NCI-H2107 (cell line): ENCODE measurements at places on chromosomes 4 and X.

GRCh38 chrX:108945883-108946523 is 209.6 kb upstream of the IRS4 start:
- DNase-seq: no peak

- no peak for DNase-seq
These were observed 180.4 kb upstream of the HHIP start for GRCh38 chr4:144465546-144465945.

DNA sequence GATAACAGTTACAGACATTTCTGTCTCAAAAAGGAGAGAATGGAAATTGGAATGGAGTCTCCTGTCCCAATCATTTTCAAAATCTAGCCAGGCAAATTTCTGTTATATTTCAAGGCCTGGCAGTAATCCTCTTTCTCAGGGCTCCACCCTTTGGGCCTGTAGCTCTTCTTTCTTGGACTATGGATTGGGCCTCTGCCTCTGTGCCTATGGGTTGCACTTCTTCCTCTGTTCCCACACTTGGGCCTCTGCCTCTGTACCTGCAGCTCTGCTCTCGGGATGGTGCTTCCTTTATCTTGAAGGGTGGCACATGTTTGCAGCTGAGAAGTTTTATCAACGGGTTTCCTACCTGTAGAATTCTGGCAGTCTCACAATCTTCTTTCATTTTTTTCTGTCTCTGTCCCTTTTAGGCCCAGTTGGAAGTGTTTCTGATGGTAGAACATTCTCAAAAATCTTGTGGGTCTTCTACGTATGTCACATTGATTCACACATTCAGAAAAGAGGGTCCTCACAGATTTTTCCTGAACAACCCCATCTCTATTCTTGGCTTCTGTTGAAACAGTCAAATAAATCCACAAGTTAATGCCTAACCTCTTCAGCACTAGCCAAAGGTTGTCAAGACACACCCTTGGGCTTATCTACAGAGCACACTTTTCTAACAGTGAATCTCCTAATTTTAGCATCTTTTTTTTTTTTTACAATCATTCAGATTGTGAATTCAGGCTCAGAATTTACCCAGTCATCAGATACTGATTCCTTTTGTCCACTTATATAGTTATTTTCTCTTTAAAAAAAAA is 719.0 kb downstream of the RPA4 start:
- no peak for DNase-seq

GRCh38 chrX:9171841-9172463 is 138.0 kb upstream of the FAM9B start:
- DNase-seq: no peak

DNA sequence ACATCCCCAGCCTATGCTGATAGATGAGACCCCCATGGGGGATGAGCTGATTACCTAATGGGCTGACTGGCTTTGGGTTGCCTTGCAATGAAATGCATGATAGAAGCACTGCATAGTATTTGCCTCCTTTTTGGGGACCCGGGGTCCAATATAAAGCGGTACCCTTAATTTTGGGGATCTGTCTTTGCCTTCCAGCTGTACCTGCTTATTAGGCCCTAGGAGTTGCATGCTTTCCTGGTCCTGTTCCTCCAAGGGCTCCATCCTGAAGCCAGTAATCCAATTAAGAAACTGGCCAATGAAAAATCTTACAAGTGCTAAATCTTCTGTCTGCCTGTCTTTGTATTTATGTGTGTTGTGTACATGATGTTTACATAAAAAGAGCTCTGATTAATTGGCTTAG is 791.6 kb downstream of the TRIML1 start:
- no peak for DNase-seq

DNA sequence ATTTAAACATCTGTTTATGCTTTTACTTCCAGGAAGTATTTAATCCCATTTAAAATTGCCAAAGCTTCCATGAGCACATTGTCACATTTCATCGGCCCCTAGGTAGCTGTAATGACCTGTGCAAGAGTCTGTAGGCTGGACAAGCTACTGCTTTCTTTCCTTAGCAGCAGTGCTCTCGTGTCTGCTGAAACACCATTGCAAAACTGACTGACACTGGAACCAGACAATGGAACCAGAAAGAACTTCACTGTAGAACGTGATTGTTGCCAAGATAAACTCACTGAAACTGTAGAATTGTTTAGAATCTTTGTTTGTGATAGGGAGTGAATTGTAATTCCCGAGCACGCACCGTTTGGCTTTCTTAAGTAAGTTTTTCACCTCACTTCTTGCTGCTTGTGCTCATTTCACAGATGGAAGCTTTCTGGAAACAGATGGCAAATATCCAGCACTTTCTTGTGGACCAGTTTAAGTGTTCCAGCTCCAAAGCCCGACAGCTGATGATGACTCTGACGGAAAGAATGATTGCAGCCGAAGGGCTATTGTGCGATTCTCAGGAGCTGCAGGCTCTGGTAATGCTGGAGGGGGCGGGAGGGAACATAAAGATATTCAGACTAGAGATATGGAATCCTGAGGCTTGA is 36.9 kb downstream of the EVC start:
- DNase-seq: no peak

GRCh38 chr4:153211986-153212728 is 7.9 kb downstream of the TRIM2 start:
- DNase-seq: no peak

DNA sequence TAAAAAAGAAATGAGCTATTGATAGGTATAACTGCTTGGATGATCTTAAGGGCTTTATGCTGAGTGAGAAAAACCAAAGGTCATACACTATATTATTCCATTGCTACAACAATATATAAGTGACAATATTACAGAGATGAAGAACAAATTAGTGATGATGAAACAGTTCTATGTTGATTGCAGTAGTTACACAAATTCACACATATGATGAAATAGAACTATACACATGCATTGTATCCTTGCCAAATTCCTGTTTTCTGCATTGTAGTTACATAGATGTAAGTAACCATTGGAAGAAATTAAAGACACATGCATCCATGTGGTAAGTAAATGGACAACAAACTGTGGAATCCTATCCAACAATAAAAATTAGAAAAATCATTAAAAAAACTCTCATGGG is 76.5 kb downstream of the CENPC start:
- no peak for DNase-seq

DNA sequence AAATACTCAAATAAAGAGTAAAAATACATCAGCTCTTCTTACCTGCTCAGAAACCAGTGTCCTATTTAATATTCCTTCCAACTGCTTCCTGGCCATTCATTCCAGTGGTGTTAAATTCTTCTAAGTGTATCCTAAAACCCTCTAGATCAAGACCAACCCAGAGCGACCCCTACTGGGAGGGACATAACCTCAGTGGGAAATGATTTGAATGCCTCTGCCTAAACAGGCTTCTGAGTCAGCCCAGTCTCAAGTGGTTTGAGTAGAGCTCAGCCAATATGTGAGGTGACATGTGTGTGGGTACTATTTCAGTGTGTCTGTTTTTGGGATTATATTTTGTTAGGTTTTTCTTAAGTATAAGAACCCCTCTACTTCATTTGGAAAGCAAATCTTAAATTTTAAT is 133.6 kb upstream of the ARHGEF9 start:
- DNase-seq: no peak

GRCh38 chrX:153614818-153615217 is 15.9 kb upstream of the CCNQ start:
- no peak for DNase-seq

GRCh38 chrX:13721819-13722519 is 12.5 kb downstream of the TRAPPC2 start:
- DNase-seq: peak; percentile 10

GRCh38 chr4:173218411-173219125 is 50.0 kb downstream of the GALNT7 start:
- no peak for DNase-seq

GRCh38 chr4:70936200-70936787 is 34.1 kb downstream of the MOB1B start:
- no peak for DNase-seq

DNA sequence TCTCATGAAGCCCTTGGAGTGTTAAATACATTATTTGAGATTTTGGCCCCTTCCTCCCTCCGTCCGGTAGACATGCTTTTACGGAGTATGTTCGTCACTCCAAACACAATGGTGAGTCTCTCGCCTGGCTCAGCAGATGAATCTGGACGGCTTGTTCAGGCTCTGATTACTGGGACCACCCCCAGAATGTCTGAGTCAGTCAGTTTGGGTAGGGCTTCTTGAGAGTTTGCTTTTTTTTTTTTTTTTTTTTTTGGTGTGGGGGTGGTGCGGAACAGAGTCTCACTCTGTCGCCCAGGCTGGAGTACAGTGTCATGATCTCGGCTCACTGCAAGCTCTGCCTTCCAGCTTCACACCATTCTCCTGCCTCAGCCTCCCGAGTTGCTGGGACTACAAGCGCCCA is 62.4 kb upstream of the MSANTD1 start:
- DNase-seq: no peak

DNA sequence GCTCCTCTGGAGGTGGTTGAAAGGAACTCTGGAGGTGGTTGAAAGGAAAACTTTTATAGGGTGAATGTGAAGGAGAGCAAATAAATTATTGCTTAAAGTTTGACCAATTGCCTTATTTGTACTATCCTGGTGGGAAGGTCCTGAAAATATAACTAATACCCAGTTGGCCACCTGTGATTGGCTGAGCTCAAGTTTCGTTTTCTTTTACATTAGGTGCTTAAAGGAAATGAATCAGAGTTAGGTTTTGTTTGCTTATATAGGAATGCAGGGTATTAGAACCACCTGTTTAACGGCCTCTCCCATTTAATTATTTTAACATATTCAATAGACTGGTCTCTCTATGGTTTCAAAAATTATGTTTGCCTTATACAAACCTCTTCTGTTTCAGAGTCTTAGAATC is 497.6 kb downstream of the PRR32 start:
- DNase-seq: no peak

GRCh38 chr4:137543198-137543597 is 10.9 kb upstream of the PCDH18 start:
- DNase-seq: no peak

- no peak for DNase-seq
These were observed 3.7 kb downstream of the CRMP1 start for GRCh38 chr4:5889002-5889696.

GRCh38 chrX:148333989-148334388 is 166.4 kb upstream of the AFF2 start:
- no peak for DNase-seq

DNA sequence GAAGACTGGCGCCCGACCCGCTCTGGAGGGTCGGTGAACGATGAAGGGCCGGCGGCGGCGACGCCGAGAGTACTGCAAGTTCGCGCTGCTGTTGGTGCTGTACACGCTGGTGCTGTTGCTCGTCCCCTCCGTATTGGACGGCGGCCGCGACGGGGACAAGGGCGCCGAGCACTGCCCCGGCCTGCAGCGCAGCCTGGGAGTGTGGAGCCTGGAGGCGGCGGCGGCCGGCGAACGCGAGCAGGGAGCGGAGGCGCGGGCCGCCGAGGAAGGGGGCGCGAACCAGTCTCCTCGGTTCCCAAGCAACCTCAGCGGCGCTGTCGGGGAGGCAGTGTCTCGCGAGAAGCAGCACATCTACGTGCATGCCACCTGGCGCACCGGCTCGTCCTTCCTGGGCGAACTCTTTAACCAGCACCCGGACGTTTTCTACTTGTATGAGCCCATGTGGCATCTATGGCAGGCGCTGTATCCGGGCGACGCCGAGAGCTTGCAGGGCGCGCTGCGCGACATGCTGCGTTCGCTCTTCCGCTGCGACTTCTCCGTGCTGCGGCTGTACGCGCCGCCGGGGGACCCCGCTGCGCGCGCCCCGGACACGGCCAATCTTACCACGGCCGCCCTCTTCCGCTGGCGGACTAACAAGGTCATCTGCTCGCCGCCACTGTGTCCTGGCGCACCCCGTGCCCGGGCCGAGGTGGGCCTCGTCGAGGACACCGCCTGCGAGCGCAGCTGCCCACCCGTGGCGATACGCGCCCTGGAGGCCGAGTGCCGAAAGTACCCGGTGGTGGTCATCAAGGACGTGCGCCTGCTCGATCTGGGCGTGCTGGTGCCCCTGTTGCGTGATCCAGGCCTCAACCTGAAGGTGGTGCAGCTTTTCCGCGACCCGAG is 568 bp downstream of the CHST7 start:
- peak; percentile 73 for DNase-seq

DNA sequence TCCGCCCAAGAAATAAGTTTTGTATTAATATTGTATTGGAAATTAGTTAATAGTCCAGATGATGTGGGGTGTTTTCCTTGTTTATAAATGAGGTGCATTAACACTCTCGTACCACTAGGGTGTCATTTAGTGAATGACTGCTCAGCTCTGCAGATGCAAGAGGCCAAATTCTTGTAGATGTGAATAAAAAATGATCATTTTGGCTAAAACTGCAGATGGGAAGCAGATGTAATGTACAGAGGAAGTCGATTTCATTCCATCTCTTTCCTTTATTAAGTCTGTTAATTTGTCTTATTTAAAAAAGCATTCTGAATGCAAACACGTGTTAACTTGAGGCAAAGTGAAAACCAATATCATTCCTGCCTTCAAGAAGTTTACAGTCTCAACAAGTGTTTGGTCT is 108.1 kb downstream of the DHX15 start:
- DNase-seq: no peak

DNA sequence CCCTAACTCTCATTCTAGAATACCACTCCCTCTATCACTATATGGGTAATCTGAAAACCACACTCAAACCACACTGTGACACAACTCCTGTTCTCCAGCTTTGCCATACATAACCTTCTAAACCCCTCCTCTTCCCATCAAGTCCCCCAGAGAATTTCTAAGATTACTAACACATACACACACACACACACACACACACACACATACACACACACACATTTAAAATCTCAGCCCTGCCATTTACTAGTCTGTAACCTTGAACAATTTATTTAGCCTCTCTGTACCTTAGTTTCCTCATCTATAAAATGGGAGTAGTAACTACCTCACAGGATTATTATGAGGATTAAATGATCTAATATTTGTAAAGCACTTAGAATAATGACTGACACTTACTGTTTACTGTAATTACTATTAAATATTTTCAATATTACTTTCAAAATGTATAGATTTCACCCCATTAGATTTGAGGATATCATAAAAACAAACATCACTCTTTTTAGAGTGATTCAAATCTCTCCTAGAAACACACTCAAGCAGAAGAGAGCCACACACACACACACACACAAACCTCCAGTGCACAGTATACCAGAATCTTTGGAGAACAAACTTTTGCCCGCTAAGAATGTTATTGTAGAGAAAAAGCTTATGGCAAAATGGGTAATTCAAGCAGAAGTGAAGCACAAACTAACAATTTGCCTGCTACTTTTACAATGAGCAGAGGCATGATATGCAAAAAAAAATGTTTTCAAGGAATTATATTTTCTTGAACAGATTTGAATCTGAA is 3.8 kb downstream of the ANKRD50 start:
- no peak for DNase-seq

DNA sequence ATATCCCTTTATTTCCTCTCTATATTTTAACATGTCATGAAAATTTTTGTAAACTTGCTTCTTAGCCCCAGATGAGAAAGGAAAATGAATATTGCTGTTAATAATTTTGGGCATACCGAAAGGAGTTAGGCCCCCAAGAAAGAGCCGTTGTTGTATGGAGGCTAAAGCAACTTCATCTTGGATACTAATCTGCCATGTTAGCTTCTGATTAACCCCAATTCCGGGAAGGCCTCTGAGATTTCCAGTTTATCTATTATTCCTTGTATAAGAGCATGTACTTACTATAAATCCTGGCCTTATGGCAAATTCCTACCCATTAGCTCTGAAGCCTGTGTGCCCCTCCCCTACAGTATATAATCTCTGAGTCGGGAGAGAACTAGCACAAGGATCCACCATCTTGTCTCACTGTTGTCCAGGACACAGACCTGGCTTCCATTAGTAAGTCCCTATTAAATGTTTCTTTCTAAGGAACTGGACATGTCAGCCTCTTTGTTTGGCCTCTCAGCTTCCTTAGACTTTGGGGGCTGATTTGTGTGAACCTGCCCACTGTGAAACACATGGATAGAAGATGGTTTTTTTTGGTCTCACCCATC is 20.9 kb upstream of the PLA2G12A start:
- no peak for DNase-seq

GRCh38 chr4:106247600-106247999 is 68.4 kb downstream of the TBCK start:
- DNase-seq: no peak
